ENCODE measurements at places on chromosomes 2 and 18.
A peak's percentile ranks its signal among the peaks of the same experiment; 100 is the strongest.

- DNase-seq, result no peak
These were observed 271.0 kb downstream of the NEDD4L start for GRCh38 chr18:58315041-58315440.

- DNase-seq, result no peak
These were observed 67.9 kb upstream of the ST3GAL5 start for GRCh38 chr2:85956646-85957039.

- DNase-seq, result no peak
These were observed 52.5 kb downstream of the SERTAD2 start for GRCh38 chr2:64601034-64601754.

GRCh38 chr18:49875155-49875554, 61.8 kb upstream of the ACAA2 start:
- DNase-seq, result no peak

- DNase-seq, result no peak
These were observed 458.3 kb upstream of the SYT4 start for GRCh38 chr18:43735570-43735969.

GRCh38 chr2:231321556-231322334, 73.8 kb upstream of the B3GNT7 start:
- DNase-seq, result no peak

DNA sequence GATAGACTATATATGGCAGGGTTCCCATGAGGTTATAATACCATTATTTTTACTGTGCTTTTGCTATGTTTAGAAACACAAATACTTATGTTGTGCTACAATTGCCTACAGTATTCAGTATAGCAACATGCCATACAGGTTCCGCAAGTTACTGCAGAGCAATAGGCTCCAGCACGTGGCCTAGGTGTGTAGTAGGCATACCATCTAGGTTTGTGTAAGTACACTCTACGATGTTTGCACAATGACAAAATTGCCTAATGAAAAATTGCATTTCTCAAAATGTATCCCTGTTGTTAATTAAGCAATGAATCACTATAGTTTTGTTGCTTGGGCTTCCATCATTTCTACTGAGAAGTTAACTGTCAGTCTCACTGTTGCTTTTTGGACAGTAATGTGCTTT, 9.8 kb downstream of the CD302 start:
- DNase-seq, result no peak

DNA sequence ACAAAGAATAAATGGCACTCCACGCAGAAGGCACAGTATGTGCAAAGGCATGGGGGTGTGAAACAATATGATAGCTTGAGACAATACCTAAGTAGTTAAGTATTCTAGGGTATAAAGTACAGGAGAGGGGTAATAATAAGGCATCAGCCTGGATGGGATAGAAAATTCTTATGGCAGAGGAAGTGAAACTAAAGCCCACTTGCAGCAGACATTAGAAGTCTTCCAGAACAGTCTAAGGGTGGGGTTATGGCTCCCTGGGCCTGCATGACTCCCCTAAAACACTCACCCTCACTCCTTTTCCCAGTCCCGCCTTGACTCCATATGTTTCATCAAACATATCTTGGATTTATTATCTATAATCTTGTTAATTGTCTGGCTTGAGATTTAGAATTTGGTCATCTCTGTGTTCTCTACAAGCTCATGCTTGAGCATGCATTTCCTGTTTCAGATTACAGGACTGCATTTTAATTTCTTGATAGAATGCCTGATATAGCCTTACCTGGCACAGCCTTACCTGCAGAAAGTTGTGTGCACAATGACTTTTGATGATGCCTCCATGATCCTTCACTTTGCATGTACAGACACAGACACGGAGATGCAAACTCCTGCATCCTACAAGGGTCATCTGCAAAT, 28.5 kb upstream of the TMBIM1 start:
- no peak for DNase-seq

DNA sequence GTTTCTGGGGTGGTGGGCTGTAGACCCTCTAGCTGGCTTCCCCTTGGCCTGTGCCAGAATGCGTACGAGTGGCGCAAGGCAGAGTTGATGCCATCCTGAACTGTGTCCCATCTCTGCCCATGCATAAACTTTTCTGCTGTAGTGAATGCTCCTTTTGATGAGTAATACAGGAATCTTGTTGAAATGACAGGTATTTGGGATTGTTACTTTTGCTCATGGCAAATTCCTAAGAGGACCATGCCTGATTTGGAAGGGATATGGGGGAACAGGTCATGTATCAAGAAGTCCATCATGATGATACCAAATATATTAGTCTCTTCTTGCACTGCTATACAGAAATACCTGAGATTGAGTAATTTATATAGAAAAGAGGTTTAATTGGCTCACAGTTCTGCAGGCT, 648.0 kb downstream of the SLC4A3 start:
- no peak for DNase-seq

DNA sequence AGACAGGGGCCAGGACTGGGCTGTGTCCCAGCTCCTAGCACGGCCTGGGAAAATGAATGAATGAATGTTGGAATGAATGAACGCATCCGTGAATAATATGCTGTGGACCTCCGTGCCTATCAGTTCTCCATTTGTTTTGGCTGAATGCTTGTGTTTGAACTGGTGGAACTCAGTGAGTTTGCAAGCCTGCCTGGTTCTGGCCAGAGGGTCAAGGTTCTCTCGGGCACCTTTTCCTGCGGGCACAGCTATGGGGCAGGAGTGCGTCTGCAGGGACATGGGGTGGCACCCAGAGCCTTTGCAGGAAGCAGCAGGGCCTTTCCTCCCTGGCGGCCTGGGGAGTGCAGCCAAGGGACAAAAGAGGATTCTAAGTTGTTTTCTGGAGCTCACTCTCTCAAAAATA, 17.6 kb upstream of the PDIA6 start:
- DNase-seq, result no peak

DNA sequence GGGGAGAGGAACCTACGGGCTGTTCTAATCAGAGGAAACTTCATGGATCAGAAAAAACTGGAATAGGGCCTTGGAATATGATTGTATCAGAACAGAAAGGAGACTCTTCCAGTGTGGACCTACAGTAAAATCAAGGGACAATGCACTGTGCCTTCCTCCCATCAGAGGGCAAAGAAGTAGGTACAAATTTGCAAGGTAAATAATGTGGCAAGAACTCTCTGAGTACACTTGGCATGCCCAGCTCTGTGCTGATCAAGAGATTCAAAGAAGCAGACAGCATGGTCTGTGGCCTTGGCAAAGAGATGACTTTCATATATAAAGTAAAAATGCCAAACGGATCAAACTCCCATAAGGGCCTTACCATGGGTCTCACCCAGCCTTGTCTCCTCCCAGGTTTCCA, 242.6 kb upstream of the OSR1 start:
- DNase-seq, result no peak

DNA sequence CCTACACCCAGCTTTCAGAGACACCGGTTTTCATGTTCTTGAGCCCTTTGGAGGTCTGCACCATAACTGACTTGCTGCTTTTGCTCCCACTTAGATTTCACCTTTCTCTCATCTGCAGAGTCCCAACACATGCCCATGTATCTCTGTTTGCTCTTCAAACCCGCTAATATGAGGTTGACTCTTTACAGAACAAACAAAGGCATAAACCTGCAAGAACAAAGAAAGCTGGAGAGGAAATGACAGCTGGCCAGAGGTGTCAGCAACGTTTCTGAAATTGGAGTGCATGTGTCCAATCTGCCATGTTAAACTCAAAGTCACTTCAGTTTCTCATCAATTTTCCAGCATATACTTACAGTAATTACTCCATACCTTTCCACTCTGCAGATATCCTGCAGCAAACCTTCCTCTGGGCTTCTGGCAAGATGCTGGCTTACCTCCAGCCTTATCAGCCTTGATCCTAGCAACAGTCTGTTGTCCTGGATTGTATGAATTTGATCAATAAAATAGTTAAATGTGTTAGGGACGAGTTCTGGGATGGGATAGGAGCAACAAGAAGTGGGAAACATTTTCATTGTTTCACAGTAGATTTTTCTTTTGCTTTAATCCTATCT, 157.4 kb downstream of the FHOD3 start:
- no peak for DNase-seq

DNA sequence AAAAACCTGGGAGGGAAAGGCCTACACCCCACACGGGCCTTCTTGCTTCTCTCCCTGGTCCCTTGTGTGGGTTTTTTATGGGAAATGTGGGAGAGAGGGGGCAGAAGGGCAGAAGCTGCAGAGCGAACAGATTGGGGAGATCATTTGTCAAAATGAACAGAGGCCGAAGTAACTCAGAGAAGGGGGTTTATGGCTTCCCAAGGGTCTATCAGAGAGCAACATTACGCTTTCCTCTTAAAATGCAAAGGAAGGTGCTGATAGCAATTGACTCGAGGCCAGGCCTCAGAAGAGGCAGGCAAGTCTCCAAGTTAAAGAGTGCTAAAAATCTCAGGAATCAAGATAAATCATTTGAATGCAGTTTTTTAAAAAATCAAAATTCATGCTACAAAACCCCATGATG, 101.5 kb downstream of the SGPP2 start:
- DNase-seq, result no peak

DNA sequence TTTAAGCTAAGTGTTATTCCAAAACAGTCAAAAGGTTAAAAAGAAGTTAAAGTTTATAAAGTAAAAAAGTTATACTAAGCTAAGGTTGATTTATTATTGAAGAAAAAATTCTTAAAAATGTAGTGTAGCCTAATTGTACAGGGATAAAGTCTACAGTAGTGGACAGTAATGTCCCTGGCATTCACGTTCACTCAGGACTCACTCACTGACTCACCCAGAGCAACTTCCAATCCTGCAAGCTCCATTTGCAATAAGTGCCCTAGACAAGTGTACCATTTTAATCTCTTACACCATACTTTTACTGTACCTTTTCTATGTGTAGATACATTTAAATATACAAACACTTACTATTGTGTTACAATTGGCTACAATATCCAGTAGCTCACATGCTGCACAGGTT, 86.1 kb downstream of the CACNB4 start:
- DNase-seq, result no peak

- DNase-seq, result no peak
These were observed 31.3 kb upstream of the LINC00305 start for GRCh38 chr18:64180171-64180570.

DNA sequence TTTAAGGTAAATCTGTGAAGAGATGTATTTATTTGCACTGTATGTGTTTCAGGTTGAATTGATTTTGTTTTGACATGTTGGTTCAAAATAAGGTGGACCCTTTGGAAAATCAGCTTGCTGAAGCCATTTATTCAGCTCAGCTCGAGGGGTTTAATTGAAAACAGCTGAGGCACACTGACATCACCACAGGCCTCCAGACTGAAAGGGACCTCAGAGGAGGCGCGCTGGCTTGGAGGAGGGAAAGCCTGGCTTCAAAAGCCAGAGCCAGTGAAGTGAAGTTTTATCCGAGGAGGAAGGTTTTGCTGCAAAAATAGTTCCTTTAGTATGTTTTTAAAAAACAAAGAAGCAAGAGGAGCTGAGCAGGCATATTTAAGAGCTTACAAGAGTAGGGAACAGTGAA, 26.9 kb upstream of the DNMT3A start:
- DNase-seq, result peak; percentile 16

GRCh38 chr2:9629222-9630116, 1.3 kb downstream of the YWHAQ start:
- no peak for DNase-seq

DNA sequence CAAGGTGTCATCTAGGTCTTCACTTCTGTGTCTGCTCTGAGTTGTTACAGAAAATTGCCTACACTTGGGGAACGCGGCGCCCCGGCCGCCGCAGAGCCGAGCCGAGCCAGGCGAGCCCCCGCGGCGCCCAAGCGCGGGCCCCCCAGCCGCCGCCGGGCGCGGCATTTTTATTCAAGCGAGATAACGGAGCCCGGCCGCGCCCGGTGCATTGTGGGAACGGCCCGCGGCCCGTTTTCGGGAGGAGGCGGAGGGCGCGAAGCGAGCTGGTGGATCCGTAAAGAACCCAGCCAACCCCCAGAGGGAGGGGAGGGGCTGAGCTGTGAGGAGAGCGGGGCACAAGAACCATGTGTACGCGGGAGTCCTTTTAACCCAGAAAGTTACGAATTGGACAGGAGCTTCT, 191.8 kb downstream of the FTCDNL1 start:
- DNase-seq, result no peak

DNA sequence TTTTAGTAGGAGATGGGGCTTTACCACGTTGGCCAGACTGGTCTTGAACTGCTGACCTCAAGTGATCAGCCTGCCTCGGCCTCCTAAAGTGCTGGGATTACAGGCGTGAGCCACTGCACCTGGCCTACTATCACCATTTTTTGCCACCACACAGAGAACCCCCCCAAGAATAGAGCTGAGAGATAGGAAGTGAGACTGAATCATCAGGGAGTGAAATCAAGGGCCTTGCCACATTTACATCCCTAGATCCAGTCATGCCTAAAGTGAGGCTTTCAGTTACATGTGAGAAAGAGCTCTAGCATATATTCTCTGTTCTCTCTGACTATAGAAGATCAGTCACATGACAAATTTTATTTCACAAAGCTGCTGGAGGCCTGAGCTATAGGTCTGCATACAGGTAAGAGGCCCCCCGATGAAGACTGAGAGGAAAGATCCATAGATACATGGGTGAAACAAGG, 28.0 kb upstream of the KCMF1 start:
- DNase-seq, result no peak

DNA sequence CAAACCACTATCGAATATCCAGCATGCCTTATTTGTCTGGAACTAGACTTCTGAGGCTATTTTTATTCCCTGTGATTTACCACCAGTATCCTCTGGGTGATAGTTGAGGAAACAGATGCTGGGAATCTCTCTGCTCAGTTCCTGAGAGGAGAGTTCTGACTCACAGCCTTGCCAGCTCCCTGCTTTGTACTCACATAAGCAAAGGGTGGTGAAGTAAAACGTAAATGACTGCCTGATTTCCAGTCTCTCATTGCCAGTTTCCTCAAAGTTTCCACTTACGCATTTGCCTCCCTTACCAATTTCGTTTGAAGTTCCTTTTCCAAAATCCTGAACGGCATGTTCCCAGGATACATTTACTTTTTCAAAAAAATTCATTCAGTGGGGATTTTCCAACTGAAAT, 69.2 kb upstream of the HNRNPA3 start:
- no peak for DNase-seq

- no peak for DNase-seq
These were observed 119.0 kb upstream of the CDH7 start for GRCh38 chr18:65631766-65632165.

- peak; percentile 87 for DNase-seq
These were observed 127.5 kb downstream of the NFATC1 start for GRCh38 chr18:79523206-79523735.

DNA sequence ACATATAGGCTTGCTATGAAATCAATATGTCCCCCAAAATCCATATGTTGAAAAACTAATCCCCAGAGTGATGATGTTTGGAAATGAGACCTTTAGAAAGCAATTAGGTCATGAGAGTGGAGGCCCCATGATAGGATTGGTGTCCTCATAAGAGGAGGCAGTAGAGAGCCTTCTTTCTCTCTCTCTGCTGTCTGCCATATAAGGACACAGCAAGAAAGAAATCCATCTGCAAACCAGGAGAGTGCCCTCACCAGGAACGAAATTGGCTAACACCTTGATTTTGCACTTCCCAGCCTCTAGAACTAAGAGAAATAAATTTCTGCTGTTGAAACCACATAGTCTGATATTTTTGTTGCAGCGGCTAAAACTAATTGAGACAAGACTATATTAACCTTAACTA, 89.5 kb downstream of the NBAS start:
- DNase-seq, result no peak

GRCh38 chr2:48161628-48162027, 255.3 kb upstream of the FBXO11 start:
- no peak for DNase-seq
